ENCODE measurements at places on chromosomes 12 and 14. TPM values are rescaled to one million over a fixed set of nuclear protein-coding genes. Genes with fewer than 3 reads are reported as not detected.

DNA sequence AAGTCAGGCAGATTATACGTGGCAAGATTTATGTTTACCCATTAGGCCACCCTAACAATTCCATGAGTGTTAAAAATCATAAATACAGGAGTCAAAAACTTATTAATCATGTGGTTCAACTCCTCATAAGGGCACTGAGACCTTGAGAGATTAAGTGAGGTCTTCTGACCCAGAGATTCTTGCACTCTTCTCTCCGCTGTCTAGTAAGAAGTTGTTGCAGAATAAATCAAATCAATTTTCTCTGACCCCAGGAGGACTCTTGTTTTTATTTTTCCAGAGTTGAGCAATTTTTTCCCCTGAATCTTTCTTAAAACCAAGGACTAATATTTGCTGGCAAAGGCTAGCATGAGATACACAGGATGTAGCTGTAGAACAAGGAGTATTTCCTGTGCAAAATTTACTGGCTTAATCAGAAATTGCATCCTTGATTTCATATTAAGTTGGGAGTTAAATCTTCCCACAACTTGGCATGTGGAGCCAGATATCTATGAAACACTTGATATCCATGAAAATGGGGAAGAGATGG lies 90.9 kb upstream of the PTHLH start:
- DNase-seq: no peak

The GALNT6 gene
- 6.6 TPM for polyA plus RNA-seq

DNA sequence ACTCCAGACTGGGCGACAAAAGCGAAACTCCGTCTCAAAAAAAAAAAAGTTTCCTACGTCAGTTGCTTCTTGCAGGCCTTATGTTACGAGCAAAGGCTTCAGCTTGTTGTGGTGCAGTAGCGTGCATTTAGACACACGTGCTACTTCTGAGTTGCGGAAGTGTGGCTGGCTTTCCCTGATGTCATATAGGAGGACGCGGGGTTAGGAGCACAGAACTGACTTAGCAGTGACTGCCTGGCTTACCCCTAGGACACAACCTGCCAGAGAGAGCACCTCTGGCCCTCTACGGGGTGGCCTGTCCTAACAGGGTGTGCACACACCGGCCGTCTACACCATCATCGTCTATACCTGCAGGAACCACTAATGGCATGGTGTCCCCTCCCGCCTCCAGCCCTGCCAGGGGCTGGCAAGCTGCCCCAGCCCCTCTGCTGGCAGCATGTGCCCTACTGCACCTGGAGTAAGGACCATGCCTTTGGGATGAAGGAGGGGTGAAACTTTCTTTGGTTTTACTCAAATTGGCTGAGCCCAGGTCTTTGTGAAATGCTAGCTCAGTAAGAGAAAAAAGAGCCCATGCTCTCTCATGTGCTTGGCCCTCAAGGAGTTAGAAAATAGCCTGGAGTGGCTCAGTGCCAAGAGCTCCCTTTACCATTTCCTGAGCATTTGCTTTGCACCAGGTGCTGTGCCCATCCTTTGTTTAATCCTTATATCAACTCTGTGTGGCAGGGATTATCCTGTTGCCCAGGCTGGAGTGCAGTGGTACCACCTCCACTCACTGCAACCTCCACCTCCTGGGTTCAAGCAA lies 1.7 kb upstream of the GPR68 start:
- DNase-seq: no peak

DNA sequence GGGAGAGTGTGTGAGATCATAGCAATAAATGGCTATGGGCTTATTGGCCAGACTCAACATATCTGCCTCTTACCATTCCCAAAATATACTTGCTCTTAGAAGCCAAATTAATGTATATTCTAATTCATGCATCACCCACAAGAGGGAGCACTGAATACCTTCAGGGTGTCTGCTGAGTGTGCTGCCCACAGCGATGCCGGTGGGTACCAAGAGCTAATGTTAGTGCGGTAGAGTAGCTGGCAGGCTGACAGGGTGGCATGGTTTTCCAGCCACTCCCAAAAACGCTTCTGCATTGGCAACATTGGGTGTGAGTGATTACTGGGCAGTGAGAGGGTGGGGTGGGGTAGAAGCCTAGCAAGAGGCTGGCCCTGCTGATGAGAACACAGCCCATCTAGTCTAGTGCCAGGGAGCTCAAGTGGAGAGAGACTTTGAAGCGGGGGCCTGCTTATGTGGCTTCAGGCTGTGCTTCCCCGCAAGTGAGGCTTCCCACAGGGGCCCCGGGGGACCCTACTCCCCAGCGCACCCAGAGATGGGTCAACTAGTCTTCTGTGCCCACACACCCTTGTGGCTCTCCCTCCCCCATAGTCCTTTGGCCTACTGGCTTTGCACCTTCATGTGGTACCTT lies 9.2 kb upstream of the PLEKHD1 start:
- no peak for DNase-seq

- DNase-seq: no peak
Measured at GRCh38 chr12:29743801-29744200, 39.9 kb downstream of the TMTC1 start.

- DNase-seq: no peak
Measured at GRCh38 chr12:55729819-55730818, 1.3 kb upstream of the CD63 start.

The NGDN gene
- 68.9 TPM for polyA plus RNA-seq

- DNase-seq: no peak
Measured at GRCh38 chr14:99549684-99550083, 54.3 kb downstream of the CCDC85C start.

DNA sequence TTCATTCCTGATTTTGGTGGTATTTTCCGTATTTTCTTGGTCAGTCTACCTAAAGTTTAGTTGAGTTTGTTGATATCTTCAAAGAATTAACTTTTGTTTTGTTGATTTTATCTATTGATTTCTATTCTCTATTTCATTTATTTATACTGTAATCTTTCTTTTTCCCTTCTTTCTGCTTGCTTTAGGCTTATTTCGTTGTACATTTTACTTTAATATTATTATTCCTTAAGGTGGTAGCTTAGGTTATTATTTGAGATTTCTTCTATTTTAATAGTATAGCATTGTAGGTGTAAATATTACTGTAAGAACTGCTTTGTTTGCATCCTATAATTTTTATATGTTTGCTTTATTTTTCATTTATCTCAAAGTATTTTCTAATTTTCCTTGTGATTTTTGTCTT lies 21.4 kb upstream of the KLRF1 start:
- no peak for DNase-seq

GRCh38 chr12:51896236-51896635 lies 8.3 kb downstream of the ANKRD33 start:
- no peak for DNase-seq

DNA sequence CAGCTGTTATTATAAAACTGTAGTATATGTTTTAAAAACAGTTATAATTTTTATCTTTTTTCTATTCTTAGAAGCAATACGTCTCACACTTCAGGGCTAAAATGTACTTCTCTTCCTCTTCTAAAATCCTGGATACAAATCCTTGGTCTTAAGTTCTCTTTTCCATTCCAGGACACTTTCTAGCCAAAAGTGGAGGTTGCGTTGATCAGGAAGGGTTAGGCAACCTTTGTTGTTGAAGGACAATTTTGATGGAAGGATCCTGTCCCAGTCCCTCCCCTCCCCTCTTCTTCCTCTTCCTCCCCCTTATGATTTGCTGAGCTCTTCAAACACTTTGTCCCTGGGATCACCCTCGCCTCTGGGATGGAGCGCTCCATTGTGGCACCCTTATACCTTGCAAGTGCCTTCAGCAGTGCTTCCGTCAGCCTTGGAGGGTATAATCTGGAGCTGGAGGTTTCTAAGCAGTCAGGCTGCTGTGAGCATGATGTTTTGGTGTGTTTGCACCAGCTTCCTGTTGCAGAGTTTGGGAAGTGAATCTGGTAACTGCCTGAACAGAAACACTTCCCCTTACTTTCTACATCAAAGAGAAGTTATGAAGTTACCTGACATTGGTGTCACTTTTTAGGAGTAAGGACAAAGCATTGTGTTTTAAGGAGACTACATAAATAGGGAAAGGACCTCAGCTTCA lies 87.4 kb upstream of the SLC38A2 start:
- DNase-seq: no peak

The TRPV4 gene
- 19.2 TPM for polyA plus RNA-seq

DNA sequence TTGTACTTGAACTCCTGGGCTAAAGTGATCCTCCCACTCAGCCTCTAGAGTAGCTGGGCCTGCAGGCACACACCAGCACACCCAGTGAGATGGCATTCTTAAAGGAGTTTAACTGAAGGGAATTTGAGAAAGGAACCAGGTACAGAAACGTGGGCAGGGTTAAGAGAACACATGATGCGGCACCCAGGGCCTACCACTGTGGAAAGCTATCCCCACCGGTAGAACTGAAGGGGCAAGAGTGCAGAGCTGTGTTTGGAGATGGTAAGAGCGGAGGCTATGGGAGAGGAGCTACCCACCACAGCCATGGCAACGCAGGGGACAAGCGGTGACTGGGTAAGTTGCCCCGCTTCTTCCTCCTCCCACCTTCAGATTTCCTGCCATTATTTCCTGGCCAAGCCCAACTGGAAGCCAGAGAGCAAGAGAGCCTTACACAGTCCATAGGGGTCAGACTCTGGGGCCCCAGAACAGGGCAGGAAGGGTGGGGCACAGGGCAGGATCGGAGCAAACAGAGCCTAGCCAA lies 46.5 kb downstream of the SOCS2 start:
- DNase-seq: no peak

GRCh38 chr12:7015555-7016370 lies 2.5 kb downstream of the LPCAT3 start:
- no peak for DNase-seq

The KLRC2 gene
- not detected for polyA plus RNA-seq

DNA sequence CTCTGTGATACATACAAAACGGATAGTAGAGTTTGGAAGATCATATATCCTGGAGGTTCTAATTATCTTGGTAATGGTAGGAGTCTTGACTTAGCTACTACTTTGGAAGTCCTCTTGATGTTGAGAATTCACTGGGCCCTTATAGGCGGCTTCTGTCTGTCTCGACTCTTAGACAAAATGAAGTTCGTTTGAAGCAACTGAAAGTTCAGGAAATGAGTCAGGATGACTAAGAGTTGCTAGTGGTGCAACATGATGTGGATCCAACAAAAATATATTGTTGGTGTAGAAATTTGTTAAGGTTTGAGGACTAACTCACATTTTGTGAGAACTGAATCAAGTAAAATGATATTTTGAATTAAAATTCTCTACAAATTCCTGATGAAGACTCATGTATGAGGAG lies 272.7 kb downstream of the AEBP2 start:
- no peak for DNase-seq

GRCh38 chr12:84416626-84417025 lies 496.0 kb downstream of the SLC6A15 start:
- DNase-seq: no peak
